ENCODE measurements at places on chromosomes 3 and 15.

- no peak for DNase-seq
Observed at GRCh38 chr15:25090073-25090733, 135.4 kb downstream of the SNRPN start.

GRCh38 chr15:29054171-29055045 lies 168.6 kb downstream of the APBA2 start:
- DNase-seq, result no peak

DNA sequence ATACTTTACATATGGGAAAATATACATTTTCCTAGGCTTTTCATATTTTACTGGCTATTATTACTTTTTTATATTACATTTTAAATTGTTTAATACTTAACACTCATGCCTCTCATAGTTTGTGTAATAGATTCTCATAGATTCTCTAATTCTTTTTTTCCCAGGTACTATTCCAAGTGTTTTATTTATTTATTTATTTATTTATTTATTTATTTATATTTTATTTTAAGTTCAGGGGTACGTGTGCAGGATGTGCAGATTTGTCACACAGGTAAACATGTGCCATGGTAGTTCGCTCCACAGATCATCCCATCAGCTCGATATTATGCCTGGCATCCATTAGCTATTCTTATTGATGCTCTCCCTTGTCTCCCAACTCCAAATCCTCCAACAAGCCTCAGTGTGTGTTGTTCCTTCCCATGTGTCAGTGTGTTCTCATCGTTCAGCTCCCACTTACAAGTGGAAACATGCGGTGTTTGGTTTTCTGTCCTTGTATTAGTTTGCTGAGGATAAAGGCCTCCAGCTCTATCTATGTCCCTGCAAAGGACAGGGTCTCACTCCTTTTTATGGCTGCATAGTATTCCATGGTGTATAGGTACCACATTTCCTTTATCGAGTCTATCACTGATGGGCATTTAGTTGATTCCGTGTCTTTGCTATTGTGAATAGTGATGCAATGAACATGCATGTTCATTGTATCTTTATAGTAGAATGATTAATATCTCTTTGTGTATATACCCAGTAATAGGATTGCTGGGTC lies 205.4 kb upstream of the P2RY1 start:
- DNase-seq, result no peak

GRCh38 chr3:130709671-130710070 lies 37.0 kb downstream of the PIK3R4 start:
- DNase-seq, result no peak

DNA sequence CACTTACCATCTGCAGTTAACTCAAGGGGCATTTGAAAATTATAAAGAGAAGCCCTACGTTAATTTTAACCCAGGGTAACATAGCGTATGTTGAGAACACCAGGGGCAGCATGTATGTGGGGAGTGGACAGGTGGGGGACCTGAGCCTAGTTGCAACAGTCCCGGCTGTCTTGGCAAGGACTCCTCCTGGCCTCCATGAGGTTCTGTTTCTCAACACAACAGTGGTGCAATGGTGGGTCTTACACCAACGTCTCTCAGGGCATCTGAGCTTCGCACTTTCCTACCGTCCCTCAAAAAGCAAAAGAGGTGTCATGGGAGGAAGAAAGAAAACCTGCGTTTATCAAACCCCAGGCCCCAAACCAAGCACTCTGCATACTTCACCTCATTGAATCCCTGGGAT lies 50.6 kb downstream of the MGLL start:
- DNase-seq, result no peak

DNA sequence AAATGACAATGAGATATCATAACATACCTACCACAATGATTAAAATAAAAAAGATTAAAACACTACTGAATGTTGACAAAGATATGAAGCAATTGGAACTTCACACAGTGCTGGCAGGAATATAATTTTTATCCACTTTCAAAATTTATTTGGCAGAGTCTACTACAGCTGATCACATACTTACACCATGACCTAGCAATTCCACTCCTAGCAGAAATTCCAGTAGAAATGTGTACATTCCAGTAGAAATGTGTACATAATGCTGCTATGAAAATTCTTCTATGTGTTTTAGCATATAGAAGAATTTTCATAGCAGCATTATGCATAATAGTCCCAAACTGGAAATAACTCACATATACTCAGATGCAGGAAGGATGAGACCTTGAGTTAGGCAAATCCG lies 43.5 kb downstream of the IFT57 start:
- DNase-seq, result peak; percentile 19

DNA sequence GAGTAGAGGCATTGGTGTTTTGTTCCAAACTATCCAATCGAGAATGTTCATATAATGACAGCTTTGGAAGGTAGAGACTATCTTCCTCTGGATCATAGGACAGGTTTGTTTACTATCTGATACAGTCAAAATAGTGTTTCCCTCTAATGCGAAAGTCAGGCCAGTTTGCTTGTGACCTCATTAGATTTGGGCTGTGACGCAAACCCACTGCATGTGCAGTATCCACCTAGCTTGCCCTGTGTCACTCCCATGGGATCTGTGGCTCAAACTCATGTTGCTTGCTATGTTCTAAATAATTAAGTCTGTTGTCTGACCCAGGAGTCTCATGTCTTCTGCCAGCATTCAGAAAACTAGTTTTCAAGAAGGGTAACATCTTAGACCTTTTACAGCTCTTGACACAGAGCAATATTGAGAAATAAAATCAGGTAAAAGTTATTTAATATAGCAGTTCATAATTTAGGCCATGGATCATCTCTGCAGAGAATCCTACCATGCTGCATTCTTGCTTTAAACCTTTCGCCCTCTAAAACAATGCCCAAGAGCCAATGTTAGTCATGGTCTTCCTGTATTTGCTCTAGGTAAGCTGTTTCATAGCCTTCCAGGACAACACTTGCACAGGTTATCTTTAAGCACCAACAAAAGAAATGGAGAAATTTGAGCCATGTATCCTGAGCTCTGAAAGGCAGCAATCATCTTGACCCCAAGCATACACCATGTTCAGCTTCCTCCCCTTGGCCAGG lies 26.4 kb downstream of the NIT2 start:
- peak; percentile 32 for DNase-seq

DNA sequence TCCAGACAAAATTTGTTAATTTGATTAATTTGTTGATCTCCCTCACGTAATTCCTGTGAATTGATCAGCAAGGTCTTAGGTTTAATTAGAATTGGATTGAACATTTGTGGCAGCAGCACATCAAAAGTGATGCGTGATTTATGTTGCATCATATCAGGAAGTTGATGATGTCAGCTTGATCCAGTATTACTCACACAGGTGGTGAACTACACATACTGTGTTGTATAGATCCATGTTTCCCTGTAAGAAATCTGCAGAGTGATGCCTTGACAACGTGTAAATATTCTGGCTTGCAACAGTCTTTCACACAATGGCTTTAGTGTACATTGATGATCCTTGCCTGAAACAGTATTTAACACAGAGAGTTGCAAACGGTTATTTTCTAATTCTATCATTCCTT lies 200.4 kb downstream of the ADAMTSL3 start:
- no peak for DNase-seq

DNA sequence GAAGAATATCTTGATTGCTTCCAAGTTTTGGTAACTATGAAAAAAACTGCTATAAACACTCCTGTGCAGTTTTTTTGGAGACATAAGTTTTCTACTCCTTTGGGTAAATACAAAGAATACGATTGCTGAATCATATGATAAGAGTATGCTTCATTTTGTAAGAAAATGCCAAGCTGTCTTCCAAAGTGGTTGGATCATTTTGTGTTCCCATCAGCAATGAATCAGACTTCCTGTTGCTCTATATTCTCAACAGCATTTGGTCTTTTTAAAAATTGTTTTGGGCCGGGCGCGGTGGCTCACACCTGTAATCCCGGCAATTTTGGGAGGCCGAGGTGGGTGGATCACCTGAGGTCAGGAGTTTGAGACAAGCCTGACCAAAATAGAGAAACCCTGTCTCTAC lies 14.5 kb downstream of the BTD start:
- DNase-seq, result no peak

- no peak for DNase-seq
Observed at GRCh38 chr3:23438657-23439056, 235.5 kb downstream of the UBE2E2 start.

GRCh38 chr3:118501152-118501551 lies 533.5 kb downstream of the IGSF11 start:
- no peak for DNase-seq

DNA sequence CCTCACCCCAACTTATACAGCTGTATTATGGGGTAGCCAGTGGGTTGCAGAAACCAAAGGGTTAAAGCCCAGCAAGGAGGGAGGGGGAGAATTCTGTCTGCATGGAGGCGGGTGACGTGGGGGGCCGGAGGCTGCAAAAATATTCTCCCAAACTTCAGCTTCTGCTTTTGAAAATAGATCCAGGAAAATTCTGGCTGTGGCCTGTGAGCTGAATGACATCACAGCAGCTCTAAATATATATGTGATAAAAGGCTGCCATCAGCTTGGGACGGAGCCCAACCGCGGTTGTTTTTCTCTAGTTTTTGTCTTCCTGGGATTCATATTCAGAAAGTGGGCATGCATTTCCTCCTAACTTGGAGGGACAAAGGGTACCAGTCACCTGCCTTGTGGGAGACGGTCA lies 27.6 kb downstream of the MAPKAPK3 start:
- no peak for DNase-seq

GRCh38 chr15:96888764-96889163 lies 558.3 kb downstream of the NR2F2 start:
- DNase-seq, result no peak

GRCh38 chr15:100981086-100981485 lies 61.9 kb downstream of the LRRK1 start:
- DNase-seq, result no peak

GRCh38 chr3:71584394-71585011 lies 975 bp upstream of the FOXP1 start:
- peak; percentile 56 for DNase-seq

DNA sequence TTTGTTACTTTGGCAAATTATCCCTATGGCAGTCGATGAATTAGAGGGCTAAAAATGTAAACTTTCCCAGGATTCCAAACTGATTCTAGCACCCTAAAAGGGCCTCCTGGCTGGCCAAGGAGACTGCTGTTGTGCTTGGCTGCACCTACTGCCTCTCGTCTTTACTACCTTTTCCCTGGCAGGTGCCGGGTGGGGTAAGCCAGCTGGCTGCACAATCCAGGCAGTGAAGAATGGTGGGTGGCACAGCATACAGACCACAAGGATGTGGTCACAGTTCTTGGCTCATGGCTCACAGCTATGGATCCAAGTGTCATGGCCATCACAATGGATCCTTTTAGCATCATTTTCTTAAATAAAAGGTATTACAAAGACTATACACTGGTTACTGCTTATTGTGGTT lies 20.7 kb upstream of the SLC25A26 start:
- DNase-seq, result no peak

DNA sequence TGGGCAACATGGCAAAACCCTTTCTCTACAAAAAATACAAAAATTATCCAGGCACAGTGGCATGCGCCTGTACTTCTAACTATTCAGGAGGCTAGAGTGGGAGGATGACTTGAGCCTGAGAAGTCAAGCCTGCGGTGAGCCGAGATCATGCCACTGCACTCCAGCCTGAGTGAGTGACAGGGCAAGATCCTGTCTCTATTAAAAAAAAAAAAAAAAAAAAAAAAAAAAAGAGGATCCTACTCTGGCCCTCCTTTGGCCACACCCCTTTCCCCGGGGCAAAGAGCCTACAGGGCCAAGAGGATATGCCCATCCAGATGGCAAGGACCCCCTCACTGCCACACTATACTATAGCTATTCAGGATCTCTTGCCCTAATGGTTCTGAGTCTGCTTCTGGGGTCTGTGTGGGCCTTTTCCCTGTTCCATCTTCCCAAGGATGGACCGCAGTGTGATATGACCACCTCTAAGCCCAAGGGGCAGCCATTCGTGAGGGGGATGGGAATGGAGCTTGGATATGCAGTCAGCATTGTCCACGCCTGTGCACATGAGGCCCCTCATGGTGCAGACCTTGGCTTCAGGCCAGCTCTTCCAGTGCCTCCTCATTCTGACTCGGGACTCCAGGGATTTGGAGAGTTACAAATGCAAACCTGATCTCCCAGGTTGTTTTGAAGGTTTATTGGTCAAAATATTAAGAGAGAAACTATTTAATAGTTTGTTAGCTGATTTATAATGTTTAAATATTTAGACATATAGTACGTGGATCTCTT lies 7.3 kb downstream of the TYRO3 start:
- no peak for DNase-seq

- DNase-seq, result no peak
Observed at GRCh38 chr3:157115069-157116006, 44.6 kb downstream of the CCNL1 start.

DNA sequence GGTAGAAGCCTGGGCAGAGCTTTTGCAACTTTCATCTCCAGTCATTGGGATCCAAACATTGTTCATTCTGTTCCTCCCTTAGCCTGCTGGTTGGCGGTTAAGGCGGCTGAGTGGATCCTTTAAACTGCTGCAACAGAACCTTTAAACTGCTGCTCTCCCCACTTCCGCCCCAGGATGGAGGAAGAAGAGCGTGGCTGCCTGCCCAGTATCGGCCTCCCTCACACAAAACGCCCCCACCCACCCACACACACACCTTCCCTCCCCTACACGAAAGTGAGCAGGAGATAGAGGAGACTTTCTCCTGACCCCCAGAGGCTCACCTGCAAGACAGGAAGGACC lies 460 bp upstream of the ZMAT3 start:
- no peak for DNase-seq

- no peak for DNase-seq
Observed at GRCh38 chr3:193971261-193971751, 164.6 kb upstream of the HES1 start.

GRCh38 chr3:49132437-49133225 lies at the start of gene LAMB2:
Gene LAMB2 (minus strand): TSS chr3:49133050. CDS start chr3:49132867, 183 bp downstream.
- peak; percentile 64 for DNase-seq

DNA sequence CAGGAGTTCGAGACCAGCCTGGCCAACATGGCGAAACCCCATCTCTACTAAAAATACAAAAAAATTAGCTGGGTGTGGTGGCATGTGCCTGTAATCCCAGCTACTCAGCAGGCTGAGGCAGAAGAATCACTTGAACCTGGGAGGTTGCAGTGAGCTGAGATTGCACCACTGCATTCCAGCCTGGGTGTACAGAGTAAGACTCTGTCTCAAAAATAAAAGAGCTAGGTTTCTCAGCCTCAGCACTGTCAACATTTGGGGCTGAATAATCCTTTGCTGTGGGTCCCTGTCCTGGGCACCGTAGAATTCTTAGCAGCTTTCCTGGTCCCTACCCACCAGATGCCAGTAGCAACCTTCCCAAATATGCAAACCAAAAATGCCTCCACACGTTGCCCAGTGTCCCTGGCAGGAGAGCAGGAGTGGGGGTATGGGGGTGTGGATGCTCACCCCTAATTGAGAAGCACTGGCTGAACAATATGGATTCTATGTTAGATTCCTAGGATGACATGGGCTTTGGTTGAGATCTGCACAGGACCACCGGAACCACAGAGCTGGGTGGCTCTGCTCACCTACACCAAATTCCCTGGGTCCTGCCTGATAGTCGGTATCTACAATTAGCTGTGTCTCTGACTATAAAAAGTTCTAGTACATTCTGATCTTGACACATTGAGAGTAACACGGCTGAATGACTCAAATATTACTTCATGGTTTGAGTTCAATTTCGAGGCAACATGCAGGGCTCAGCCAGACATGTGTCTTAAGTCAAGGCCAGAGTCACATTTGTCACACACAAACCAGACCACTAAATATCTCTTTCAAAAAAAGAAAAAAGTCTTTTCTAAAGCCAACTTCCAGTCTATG lies 577.0 kb upstream of the MDFIC2 start:
- DNase-seq, result no peak

Data from T47D (cell line).